Thyroid gland (tissue), 4 donors: ENCODE measurements at places on chromosomes 7 and 10. TPM values are rescaled to one million over a fixed set of nuclear protein-coding genes. Genes with fewer than 3 reads are reported as not detected.

The C10orf105 gene
- not detected for total RNA-seq

The LRRN3 gene
- total RNA-seq = 5.9 TPM

The EMX2 gene
- 1.0 TPM for total RNA-seq

The CRHR2 gene
- total RNA-seq = 0.45 TPM

The ITIH5 gene
- 18.9 TPM for total RNA-seq

The LAMB4 gene
- total RNA-seq = 0.15 TPM

The MMD2 gene
- 0.13 TPM for total RNA-seq

The STEAP4 gene
- total RNA-seq = 78.5 TPM

The LBX1 gene
- not detected for total RNA-seq

The NOD1 gene
- 35.7 TPM for total RNA-seq

The CYP26C1 gene
- 0.20 TPM for total RNA-seq

The NPC1L1 gene
- total RNA-seq = not detected

The EN2 gene
- 0.27 TPM for total RNA-seq

The ARID5B gene
- 7.6 TPM for total RNA-seq

The ANKRD1 gene
- not detected for total RNA-seq

The SAMD9 gene
- 7.5 TPM for total RNA-seq

The SOSTDC1 gene
- total RNA-seq = not detected

The SUFU gene
- total RNA-seq = 5.4 TPM

The SVOPL gene
- not detected for total RNA-seq

The ATXN7L1 gene
- total RNA-seq = 24.4 TPM

The CFTR gene
- not detected for total RNA-seq

The BTBD16 gene
- not detected for total RNA-seq

The SHTN1 gene
- total RNA-seq = 103 TPM

The OPN1SW gene
- total RNA-seq = not detected

The NPY4R2 gene
- total RNA-seq = not detected

The TAS2R3 gene
- total RNA-seq = 3.6 TPM

The HABP2 gene
- not detected for total RNA-seq

The SPDYE2B gene
- not detected for total RNA-seq

The HSPA12A gene
- 22.6 TPM for total RNA-seq

The FZD8 gene
- total RNA-seq = 12.4 TPM

The ZNF485 gene
- total RNA-seq = 3.3 TPM

The LIPK gene
- total RNA-seq = not detected

The RAB19 gene
- total RNA-seq = 21.5 TPM

The DLG5 gene
- 92.4 TPM for total RNA-seq

The TFPI2 gene
- total RNA-seq = not detected

The STRIP2 gene
- total RNA-seq = 0.54 TPM

The IGF2BP3 gene
- total RNA-seq = 5.2 TPM

The HOGA1 gene
- 0.78 TPM for total RNA-seq

The CALHM2 gene
- total RNA-seq = 37.1 TPM

The GPAM gene
- 48.7 TPM for total RNA-seq

The TET1 gene
- total RNA-seq = 11.4 TPM

The WDFY4 gene
- total RNA-seq = 3.5 TPM

The NFE2L3 gene
- total RNA-seq = 1.4 TPM

The OGA gene
- 142 TPM for total RNA-seq

The COBL gene
- 14.6 TPM for total RNA-seq

The GALNT17 gene
- total RNA-seq = 38.7 TPM

The TMEM270 gene
- not detected for total RNA-seq

The NCF1 gene
- total RNA-seq = 0.67 TPM

The PDGFA gene
- 7.0 TPM for total RNA-seq

The FRAT1 gene
- 7.2 TPM for total RNA-seq

The INMT gene
- total RNA-seq = 19.9 TPM

The IKZF1 gene
- 10.5 TPM for total RNA-seq

The NEUROG3 gene
- not detected for total RNA-seq

The NKX2-3 gene
- total RNA-seq = not detected

The MAD1L1 gene
- total RNA-seq = 27.4 TPM

The ZNF316 gene
- 40.6 TPM for total RNA-seq

The GRK5 gene
- total RNA-seq = 11.9 TPM

The PTPRN2 gene
- total RNA-seq = 9.9 TPM

The HOXA6 gene
- not detected for total RNA-seq

The SLC13A1 gene
- total RNA-seq = not detected
